Stimulated activated CD4-positive, alpha-beta T cell treated with anti-CD3 and anti-CD28 coated beads, Interleukin-4, amount 100 ng/mL, for 24 hours (primary cell): ENCODE measurements at places on chromosomes 1 and 21.

DNA sequence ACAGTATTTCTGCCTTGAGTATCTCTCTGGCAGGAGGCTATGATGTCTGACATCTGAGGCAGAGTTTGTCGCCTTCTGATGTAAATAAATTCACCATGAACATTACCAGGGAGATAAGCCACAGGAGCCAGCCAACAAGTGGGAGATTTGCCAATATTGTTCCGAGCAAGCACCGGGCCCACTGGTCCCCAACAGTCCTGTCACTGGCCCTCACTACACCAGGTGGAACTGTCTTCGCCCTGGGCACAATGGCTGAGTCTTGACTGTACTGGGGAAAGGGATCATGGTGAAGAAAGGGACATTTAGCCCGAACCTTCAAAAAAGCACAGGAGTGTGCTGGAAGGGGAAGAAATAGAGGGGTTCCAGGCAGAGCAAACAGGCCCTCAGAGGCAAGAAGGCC, 57.4 kb downstream of the HMGB4 start:
- DNase-seq: no peak

DNA sequence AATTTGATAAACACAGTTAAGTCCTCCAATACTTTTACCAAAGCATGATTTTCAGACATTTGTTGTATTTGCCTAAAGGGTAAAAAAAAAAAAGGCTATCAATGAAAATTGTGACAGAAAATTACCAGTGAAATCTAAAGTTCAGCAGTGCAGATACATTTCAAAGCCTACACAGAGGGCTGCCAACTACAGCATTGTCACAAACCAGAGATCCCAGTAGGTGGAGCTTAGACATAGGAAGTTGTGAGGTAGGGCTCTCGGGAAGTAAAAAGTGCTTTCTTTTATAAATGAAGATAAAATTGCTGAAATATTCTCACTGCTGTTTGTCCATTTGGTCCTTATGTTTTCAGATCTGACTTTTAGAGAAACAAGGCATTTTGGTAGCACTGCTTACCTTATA, 123.0 kb downstream of the DYRK1A start:
- DNase-seq: no peak

DNA sequence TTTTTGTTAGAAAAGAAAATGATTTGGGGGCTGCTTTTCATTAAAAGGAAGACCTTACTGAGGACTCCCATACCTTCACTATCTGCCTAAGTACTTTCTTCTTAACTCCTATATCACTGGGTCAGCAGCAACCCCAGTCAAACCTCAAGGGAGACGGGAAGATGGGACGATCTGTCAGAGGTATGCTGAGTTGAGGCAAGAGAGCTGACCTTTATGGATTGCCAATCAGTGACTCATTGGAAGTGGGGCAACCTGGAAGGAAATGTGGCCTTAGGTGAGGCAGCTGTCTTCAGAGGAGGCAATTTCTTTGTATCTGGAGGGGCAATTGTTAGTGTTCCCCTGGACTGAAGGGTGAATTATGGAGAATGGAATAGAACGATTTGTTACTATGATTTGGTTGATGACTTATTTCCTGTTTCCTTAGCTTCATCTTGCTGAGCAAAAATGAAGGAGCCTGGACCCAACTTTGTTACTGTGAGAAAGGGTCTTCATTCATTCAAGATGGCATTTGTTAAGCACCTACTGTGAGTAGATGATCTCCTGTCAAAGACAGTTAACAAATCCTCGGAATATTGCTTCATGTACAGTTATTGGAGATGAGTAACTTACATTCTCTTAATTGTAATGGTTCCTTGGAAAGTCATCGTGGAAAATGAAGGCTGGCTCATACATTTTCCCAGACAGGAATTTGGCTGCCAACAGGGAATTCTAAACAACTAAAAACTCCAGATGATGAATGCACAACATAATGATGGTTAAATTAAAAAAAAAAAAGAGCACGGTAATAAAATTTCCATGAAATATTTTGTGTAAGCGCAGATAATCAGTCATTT, 134.7 kb upstream of the KCNJ15 start:
- no peak for DNase-seq

- no peak for DNase-seq
Observed at GRCh38 chr1:231527586-231528171, 790 bp upstream of the TSNAX start.

- no peak for DNase-seq
Observed at GRCh38 chr1:201475130-201475529, 6.1 kb upstream of the PHLDA3 start.

DNA sequence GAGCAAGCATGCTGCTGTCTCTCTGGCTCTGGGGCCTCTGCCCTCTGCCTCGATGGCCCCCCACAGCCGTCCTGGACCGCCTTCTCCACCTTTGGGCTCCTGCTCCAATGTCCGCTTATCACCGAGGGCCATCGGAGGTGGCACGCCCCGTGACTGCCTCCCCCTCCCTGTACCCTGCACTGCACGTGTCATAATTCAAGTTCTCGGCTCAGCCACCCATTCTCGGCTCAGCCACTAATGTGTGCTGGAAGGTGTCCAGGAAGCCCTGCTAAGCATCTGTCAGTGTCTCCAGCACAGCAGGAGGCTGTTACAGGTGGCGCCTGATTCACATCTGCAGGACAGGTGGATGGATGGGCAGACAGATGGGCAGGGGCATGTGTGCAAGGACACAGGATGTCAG, 45.5 kb downstream of the TP73 start:
- no peak for DNase-seq

DNA sequence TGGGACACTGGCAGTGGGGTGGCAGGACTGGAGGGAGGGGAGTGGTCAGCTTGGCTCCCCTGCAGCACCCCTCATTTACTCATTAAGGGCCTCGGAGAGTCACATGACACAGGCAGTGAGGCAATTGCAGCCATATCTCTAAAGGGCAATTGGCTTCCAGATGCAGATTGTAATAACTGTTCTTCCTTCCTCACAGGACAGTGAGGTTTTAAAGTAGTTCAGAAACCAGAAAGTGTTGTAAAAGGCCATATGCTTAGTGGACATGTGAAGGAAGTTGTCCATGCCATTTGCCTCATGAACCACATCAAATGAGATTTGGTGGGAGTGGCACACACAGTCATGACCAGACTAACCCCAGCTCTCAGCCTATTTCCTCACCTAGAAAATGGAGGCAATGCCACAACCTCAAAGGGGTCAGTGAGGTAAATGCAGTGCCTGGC, 11.1 kb downstream of the MTX1 start:
- no peak for DNase-seq

GRCh38 chr1:155981266-155982088, 3.1 kb upstream of the ARHGEF2 start:
- peak; percentile 40 for DNase-seq

DNA sequence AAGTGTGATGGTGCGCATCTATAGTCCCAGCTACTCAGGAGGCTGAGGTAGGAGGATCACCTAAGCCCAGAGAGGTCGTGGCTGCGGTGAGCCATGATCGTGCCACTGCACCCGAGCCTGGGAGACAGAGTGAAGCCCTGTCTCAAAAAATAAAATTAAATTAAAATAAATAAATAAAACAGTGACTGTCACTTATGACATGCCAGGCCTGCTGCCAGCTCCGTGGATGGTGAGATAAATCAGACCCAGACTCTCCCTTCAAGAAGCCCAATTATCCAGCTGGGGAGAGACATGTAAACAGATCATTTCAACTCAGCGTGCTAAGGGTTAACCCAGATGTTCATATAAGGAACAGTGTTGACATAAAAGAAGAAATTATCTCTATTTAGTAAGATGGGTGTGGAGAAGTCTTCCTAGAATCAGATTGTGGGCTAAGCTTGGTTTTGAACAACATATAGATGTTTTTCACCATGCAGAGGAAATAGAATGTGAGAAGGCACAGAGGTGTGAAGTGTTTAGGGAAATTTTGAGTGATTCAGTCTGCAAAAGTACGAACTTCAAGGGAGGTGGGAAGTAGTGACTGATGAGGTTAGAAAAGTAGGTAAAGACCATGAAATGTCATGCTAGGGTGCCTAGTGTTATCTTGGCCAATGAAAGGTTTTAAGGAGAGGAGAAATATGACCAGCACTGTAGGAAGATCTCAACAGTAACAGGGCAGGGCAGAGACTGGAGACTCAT, 18.3 kb downstream of the YARS1 start:
- peak; percentile 46 for DNase-seq

DNA sequence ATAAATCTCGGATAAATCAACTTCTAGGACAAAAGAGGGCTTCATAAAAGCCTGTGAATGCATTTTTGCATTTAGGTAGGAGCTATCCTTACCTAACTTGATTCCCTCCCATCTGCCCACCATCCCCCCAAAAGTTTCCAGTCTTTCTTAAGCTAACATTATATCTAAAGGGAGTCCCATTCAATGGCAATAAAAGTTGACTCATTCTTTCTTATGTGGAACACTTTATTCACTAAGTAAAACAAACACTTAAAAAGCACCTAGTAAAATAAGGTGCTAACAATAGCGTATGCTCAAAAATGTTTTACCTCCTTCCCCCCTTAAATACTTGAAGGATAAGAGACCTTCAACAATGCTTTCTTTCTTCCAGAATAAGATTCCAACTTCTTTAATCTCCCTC, 83.8 kb downstream of the GON4L start:
- no peak for DNase-seq

- no peak for DNase-seq
Observed at GRCh38 chr1:116064616-116065015, 46.6 kb upstream of the MAB21L3 start.

- DNase-seq: no peak
Observed at GRCh38 chr1:32684167-32684811, 18.3 kb downstream of the SYNC start.

DNA sequence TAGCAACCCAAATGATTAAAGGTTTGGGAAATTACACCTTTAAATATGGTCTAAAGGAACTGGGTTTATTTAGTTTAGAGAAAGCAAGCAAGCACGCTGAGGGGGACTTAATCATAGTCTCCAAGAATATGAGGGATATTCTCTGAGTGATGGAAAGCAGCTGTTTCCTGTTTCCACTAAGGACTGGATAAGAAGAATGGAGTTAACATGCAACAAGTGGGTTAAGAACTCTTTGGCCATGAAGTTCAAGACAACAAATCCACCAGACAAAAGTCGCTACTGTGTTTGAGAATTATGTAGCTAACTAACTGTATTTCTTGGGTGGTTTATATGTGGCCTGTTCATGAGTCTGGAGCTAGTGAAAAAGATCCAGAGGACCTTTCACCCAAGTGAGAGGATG, 85.7 kb downstream of the TGFB2 start:
- no peak for DNase-seq

GRCh38 chr1:196651637-196652215, at the start of gene CFH:
CFH (plus strand) TSS chr1:196652043; CDS start chr1:196652118, 75 bp downstream.
- no peak for DNase-seq

DNA sequence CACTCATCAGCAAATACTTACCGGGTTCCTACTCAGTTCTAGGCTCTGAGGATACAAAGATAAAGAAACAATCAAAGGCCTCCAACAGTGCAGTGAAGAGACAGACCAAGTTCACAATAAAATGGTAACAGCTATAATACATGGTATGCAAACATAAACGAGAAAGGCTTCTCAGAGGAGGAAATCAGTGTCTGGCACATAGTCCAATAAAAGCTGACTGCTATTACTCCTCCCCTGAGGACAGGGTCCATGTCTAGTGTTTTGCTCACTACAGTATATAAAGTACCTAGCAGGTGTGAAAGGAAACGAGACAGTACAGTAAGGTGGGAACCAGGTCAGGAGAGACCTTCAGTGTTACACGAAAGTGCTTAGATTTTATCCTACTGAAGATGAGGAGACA, 4.3 kb downstream of the RBM34 start:
- no peak for DNase-seq

GRCh38 chr1:115302390-115302961, 35.6 kb downstream of the NGF start:
- DNase-seq: no peak

DNA sequence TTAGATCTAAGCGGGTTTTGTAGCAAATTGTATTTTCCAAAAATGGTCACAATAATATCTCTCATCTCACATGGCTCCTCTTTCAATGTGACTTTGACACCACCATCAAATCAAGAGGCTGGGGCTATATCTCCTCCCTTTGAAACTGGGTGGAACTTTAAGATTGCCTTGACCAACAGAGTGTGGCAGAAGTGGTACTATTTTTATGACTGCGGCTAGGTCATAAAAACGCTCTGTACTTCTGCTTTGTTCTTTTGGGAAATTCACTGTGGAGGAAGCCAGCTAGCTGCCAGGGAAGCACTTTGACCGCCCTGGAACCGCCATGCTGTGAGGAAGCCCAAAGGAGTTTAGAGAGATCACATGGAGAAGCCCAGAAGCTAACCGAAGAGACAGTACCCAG, 50.7 kb upstream of the ACOT11 start:
- DNase-seq: no peak

DNA sequence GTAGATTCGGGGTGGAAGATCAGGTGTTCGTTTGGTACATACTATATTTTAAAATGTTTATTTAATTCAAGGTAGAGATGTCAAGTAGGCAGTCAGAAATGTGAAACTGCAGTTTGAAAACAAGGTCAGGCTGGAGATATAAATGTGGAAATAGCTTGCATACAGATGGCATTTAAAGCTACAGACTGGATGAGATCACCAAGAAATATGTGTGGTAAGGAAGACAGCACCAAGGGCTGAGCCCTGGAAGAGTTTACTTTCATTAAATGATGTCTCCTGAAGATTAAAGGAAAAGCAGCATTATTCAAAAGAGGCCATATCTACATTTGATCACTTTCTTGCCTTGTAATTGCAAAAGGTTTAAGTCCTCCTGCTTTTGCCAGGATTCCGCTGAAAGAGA, 271.3 kb downstream of the PTBP2 start:
- no peak for DNase-seq

GRCh38 chr1:157968946-157969345, 24.5 kb upstream of the KIRREL1 start:
- DNase-seq: no peak

GRCh38 chr1:203558064-203558760, 64.3 kb downstream of the OPTC start:
- no peak for DNase-seq

DNA sequence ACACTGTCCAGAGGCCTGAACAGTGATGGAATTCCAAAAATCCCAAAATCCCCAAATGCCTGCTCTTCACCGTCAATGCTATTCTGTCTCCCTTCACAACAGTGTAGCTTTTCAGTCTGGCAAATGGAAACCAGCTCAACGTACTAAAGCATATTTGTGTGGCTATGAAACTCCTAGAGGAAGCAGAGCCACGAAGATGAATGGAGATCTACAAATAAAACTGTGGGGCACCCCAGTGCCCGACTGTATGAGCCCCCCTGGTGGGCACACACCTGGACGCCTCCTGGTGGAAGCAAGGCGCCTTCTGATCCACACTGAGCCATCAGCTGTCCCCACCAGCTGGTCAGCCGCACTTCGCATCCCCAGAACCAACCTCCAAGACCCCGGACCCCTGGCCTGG, 129.1 kb upstream of the SOD1 start:
- no peak for DNase-seq

DNA sequence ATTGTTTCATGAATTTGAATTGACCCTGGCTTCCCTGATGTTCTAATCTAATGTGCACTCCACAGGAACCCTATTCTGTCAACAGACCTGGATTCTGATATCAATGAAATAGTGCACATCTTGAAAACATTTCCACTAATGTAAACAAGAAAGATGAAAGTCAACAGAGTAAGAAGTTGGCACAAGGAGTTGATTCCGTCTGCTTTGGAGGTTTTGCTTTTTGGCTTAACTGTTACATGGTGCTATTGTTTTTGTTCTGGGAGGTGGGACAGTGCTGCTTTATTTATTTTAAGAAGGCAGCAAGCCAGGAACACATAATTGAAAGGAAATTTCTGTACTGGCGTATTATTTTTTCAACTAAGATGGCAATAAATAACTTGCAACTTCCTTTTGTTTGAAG, 73.3 kb downstream of the LEPR start:
- no peak for DNase-seq

GRCh38 chr1:1342061-1342562, 7.1 kb downstream of the DVL1 start:
- no peak for DNase-seq

- no peak for DNase-seq
Observed at GRCh38 chr1:236119943-236120484, 22.3 kb upstream of the GPR137B start.
